ENCODE measurements at places on chromosomes 3 and 15.
A peak's percentile ranks its signal among the peaks of the same experiment; 100 is the strongest.

- DNase-seq = no peak
Measured at GRCh38 chr3:110955301-110955880, 116.2 kb upstream of the NECTIN3 start.

- DNase-seq = no peak
Measured at GRCh38 chr3:160374472-160374871, 24.6 kb downstream of the IFT80 start.

GRCh38 chr3:148642214-148642613, 55.5 kb upstream of the AGTR1 start:
- no peak for DNase-seq

DNA sequence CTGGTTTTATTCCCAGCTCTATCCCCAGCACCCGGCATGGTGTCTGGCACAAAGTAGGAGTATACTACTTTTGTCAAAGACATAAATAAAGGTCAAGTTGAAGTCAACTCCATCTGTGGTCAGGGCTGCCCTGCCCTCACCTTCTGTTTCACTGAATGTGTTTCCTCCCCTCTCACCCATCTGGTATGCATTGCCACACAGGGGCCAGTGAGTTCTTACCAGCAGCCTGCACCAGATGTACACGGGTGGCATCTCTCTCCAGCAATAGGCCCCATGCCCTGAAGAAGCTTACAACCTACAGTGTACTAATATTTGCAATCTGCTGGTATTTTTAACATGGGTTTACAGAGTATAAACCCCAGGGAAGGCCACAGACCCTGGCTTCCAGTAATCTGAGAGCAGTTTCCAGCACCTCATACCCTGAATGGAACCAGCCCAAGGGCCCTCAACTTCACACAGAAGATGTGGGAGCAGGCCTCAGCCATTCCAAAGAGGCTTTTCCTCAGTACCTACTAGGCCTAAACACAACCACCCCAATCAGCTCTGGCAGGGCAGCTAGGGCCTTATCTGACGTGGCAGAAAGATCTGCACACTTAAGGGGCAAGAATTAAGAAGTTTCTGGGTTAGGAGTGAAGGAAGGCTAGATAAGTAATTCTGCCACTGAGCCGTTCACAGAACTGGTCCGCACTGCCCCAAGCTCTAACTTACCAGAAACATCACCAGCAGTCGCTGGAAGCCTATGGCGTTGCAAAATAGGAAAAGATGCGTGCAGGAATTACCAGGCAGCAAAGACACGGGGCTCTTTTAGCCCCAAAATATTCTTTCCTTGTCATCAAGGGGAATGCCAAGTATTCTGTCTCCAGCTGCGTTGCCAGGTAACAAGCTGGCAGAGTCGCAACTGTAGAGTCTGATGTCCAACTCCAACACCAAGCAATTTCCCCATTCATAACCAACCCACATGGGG, 2.1 kb downstream of the IDH2 start:
- DNase-seq = no peak

GRCh38 chr3:59783468-59783988, 733.7 kb upstream of the CFAP20DC start:
- DNase-seq = no peak

- DNase-seq = no peak
Measured at GRCh38 chr15:92485441-92485840, 91.8 kb downstream of the ST8SIA2 start.

GRCh38 chr3:136414476-136414875, 164.3 kb downstream of the PCCB start:
- DNase-seq = no peak

- no peak for DNase-seq
Measured at GRCh38 chr3:101676765-101677435, at the start of gene ZBTB11. ZBTB11 (minus strand) TSS chr3:101677132; CDS start chr3:101676914, 218 bp downstream.

GRCh38 chr3:170555329-170555728, 30.5 kb downstream of the SLC7A14 start:
- DNase-seq = no peak

GRCh38 chr15:28885630-28886430, at the start of gene APBA2:
APBA2 (plus strand) TSS chr15:28885974; CDS start chr15:29053885, 167,911 bp downstream.
- DNase-seq = no peak

DNA sequence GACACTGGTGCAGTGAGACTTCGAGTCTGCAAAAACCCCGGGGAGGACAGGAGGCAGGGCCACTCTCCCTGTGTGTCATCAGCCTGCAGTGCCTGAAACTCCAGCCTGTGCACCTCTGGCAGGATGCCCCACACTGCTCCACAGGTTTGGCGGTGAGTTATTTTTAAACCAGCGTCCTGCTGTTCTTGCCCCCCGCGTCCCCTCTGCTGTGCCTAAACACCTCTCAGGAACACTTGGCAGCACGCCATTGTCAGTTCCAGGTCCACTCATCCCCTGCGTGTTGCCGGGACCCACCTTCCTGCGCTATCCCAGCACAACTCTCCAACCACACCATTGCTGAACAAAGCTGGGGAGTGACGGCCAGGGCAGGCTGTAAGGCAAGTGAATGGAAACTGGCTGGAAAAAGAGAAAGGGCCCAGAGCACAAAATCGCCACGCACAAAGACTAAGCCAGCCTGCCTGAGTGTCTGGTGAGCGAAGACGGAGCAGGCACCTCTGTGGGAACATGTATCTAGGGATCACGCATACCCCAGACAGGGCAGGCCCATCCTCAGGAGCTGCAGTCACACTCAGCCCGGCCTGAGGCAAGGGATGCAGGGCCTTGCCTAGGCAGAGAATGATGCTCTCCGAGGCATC, 3.1 kb upstream of the PLA2G4F start:
- DNase-seq = no peak

DNA sequence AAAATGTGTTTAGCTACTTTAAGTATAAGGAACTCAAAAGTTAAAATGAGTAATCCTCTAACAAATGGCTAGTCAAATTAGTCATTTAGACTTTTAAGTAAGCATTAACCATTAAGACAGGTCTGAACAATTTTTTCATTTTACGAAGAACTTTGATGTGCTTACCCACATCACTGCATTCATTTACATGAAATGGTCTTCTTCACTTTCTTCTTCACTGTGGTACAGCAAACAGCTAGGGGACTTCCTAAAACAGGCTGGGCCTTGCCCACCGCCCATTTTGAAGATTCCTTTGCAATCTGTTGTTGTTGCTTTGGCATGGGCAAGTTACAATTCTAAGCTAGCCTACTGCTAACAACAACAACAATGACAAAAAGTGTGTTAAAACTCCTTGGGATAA, 67.4 kb downstream of the CBLB start:
- no peak for DNase-seq

DNA sequence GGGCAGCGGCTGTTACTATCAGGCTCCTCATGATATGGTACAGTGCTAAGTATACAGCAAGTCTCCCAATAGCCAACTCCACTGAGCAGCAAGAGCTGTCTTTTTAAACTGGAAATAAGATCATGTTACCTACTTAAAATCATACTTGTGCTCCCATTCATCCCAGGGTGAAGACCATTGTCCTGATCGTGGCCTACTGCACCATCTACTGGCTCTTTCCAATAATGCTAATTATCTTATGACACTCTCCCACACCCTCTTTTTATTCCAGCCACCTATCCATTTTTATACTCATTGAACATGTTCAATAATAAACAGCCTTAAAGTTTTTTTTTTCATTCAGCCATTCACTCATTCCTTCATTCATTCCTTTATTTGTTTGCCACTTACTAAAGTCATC, 117.7 kb downstream of the GBE1 start:
- DNase-seq = no peak

GRCh38 chr3:89320186-89320585, 212.8 kb downstream of the EPHA3 start:
- DNase-seq = no peak

- DNase-seq = no peak
Measured at GRCh38 chr15:99503411-99503810, 62.4 kb upstream of the MEF2A start.

DNA sequence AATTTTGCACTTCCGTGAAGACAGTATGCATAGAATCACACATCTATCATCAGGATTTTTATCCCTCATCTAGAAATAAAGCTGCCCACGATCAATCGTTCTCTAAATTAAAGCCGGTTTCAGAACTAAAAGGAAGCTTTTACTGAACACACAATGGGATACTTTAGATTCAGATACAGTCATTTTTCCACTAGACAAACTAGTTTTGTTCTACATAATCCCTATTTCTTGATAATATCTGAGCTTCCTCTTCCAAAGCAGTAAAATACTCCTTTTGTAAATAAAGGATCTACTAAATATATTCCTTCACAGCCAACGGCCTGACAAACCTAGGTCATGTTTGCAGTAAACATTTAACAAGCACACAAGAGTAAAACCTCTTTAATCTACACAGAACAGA, 2.0 kb upstream of the GANC start:
- DNase-seq = no peak

GRCh38 chr3:14216257-14217048, 37.8 kb downstream of the LSM3 start:
- peak; percentile 60 for DNase-seq

GRCh38 chr3:64489361-64490044, 198.3 kb downstream of the ADAMTS9 start:
- DNase-seq = no peak

- DNase-seq = no peak
Measured at GRCh38 chr3:133512416-133513089, 60.9 kb upstream of the CDV3 start.

DNA sequence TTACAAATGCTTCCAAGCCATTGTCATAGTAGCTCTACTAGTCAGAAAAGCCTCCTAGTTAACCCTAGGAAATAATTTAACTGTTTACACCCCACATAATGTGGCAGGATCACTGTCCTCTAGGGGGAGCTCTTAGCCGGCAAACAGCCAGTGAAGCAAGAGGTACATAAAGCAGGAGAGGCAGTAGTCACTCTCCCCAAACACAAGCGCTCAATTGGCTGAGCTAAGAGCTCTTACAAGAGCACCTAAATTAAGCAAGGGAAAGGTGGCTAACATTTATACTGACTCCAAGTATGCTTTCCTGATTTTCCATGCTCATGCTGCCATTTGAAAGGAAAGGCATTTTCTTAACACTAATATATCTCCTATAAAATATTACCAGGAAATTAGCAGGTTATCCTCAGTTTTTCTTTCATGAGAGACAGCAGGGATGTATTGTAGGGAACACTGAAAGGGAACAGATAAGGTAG, 37.6 kb downstream of the NCEH1 start:
- peak; percentile 9 for DNase-seq

DNA sequence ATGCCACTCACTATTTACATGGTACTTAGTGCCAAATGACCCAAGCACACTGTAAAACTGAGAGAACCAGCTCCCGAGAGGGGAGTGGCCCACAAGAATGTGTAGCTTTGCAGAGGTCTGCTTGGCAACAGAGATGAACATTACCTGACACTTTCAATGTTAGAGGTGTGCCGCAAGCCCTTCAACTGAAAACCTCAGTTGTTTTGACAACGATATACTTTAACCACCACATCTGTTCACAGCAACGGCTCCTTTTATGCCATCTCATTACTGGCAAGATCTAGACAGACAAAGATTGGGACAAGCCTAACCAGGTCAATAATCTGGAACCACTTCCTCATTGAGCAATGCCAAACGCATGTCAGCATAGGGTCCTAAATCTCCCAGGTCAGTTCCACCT, 23.7 kb downstream of the NEK10 start:
- no peak for DNase-seq

DNA sequence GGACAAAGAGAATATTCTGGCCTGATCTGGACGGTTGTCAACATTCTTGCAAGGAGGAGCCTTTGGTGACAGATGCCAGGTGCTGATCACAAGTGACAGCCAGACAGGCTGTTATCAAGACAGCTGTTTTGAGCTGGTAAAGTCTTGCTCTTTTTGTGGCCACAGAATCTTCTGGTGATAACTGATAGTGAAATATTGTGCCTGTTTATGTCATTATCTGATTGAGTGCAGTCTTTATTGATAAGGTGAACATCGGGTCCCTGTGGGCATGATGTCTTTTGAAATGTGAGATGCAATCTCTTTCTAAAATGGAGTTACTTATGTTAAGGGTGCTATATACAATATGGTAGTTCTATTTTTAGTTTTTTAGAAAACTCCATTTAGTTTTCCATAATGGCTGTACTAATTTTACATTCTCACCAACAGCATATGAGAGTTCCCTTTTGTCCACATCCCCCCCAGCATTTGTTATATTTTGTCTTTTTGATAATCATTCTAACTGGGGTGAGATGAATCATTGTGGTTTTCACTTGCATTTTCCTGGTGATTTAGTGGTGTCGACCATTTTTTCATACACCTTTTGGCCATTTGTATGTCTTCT, 10.7 kb downstream of the CEP63 start:
- DNase-seq = no peak

- no peak for DNase-seq
Measured at GRCh38 chr15:100310513-100311153, 31.1 kb downstream of the ADAMTS17 start.

GRCh38 chr15:86115145-86115801, 35.6 kb downstream of the AGBL1 start:
- no peak for DNase-seq

DNA sequence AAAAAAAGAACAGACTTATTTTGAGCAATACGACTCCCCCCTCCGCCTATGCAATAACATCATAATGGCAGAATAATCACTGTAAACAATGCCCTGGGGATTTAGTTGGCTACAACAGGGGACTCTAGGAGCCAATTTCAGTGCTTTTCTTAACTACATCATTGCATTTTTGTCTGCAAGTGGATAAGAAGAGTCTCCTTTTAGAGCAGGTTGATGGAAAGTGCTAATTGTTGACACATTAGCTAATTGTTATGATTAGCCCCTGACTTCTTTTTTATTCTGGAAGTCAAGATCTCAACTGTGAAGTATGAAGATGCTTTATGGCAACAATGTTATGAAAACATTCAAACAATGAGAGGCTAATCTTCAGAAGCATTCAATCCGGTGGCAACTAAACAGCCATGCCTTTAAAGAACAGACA, 121.2 kb downstream of the MECOM start:
- peak; percentile 20 for DNase-seq

DNA sequence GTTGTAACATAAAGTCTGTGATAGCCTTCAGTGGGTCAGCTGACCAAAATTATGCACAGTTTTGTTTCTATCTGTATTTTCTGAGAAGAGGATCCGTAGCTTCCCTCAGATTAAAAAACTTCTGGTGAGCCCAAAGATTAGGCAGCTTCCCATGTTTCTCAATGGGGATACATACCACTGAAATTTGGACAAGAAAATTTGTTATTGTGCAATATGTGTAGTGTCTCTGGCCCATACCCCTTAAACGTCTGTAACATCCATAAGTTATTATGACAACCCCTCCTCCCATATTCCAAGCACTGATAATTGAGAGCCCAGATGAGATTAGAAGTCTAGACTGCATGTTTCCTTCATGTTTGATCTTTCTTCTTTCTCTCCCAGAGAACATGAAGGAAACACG, 1.9 kb upstream of the MITF start:
- DNase-seq = no peak

All from NCI-H1930 (cell line).